ENCODE measurements at places on chromosomes 1 and 21.

GRCh38 chr1:220711056-220711809 is 21.1 kb downstream of the C1orf115 start:
- no peak for DNase-seq

DNA sequence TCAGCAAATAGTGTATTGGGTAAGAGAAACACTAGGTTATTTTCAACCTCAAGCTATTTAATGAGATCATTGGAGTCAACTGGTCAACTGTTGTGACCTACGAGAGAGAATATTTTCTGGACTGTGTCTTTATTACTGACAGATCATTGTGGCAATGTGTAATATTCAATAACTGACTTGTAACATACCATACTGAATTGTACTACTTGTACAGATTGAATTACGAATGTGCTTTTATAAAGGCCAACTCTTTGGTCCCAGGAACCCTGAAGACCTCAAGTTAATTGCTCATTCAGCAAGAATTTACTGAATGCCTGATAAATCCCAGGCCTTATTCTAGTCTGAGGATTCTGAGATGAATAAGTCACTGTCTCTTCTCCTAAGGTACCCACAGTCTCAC is 56.1 kb upstream of the CAMK1G start:
- DNase-seq, result no peak

- DNase-seq, result no peak
These were observed 68.9 kb downstream of the NMNAT2 start for GRCh38 chr1:183349201-183349711.

- DNase-seq, result peak; percentile 94
These were observed 59.1 kb downstream of the NFIA start for GRCh38 chr1:61141288-61142042.

DNA sequence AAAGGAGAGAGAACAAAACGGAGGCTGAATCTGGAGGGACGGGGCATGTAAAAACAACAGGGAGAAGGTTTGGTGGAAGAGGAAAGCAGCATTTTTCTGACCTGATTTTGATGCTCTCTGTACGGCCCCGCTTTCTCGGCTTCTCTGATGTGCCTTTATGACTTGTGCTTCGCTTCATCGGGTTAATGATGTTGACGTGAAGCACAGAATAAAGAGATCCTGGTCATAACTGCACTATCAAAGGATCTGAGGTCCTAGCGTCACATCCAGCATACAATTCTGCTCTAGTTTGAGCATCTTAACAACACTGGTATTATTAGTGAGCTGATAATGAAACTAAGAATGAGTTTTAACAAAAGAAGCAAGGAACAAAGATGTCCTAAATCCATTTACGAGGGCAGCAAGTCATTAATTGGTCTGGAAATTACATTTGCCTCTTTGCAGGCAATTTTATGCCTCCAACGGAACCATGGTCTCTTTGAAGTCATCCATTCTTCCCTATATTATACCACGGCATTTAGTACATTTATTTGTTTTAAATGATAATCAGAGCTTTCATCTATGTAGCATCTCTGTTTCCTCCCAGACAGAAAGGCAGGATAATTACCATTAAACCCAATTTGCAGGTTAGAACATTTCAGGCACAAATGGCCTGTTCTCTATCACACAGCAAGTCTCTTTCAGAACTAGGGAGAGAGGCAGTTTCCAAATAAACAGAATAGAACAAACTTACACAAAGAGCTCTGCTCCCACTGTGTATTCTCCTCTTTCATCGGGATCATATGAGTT is 45.3 kb upstream of the B3GALNT2 start:
- DNase-seq, result no peak

GRCh38 chr1:85630493-85630892 is 49.9 kb downstream of the CCN1 start:
- DNase-seq, result no peak

- DNase-seq, result no peak
These were observed 84.7 kb downstream of the PDE9A start for GRCh38 chr21:42737951-42738590.

DNA sequence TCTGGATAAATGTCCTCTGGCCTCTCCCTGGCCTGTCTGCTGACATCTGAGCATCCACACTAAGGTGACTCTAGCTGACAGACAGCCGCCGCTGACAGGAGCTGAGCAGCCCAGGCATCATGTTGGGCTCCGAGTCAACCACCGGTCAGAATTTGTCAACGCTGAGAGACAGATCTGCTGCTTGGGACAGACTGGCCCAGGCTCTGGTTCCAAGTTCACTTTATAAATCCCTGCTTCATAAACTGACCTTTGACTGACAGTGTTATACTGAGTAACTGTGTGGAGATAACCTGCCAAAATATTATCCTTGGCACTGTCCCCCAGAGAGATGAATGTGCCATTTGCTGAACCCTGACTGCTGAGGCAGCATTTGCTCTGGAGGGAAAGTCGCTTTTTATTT is 616.7 kb downstream of the NPHP4 start:
- DNase-seq, result no peak

GRCh38 chr1:66685265-66685664 is 67.0 kb upstream of the DYNLT5 start:
- DNase-seq, result no peak

DNA sequence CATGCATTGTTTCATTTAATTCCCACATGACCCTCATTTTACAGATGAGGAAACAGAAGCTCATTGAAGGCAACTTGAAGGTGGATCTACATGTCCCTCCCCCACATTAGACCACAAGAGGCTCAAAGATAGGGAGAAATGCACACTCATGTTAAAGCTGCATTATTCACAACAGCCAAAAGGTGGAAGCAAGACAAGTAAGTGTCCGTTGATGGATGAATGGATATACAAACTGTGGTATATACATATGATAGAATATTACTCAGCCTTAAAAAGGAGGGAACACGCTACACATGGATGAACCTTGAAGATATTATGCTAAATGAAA is 149.7 kb upstream of the JUN start:
- no peak for DNase-seq

GRCh38 chr1:156608981-156609380 is 7.7 kb upstream of the GPATCH4 start:
- no peak for DNase-seq

DNA sequence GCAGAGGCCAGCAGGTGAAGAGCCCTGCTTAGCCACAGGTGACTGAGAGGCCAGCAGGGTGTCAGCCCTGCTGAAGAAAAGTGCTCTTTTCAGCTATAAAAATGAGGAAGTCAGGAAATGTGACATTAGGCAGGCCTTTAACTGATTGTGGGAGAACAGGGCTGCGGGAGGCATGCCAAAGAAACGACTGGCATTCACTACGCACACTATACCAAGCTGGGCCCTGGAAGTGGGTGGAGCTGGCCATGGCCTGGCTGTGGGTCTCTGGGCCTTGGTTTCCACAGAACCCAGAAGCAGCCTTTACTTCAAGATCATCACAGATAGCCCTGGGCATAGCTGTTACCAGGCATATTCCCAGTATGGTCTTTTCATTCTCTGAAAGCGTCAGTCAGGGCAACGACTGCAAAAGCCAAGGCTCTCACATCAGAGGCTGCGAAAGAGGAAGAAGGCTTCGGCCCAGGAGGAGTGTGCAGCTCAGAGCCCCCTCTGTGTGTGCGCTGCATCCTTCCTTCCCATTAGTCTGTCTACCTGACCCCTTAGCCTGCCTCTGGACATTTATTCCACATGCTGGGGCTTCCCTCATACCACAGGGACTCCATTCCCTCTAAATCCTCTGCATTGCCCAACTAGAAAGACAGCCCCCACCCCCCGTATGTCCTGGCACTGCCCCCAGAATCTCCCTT is 14.3 kb downstream of the SLC2A1 start:
- DNase-seq, result no peak

DNA sequence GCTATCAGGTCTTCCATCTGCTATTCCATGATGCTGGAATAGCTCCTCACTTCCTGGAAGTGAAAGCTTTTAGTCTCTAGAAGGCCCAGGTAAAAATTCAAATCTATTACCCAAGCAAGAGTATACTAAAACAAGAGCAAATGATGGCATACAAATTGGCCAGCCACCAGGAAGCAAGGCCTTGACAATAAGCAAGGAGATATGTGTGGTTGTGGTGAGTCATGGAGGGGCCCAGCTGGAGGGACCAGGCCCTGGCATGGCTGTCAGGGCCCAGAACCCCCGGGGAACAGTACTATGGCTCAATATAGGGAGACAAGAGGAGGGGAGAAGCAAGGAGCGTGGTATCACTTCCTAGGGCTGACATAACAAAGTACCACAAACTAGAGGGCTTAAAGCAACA is 358.7 kb downstream of the RRAGC start:
- DNase-seq, result no peak

DNA sequence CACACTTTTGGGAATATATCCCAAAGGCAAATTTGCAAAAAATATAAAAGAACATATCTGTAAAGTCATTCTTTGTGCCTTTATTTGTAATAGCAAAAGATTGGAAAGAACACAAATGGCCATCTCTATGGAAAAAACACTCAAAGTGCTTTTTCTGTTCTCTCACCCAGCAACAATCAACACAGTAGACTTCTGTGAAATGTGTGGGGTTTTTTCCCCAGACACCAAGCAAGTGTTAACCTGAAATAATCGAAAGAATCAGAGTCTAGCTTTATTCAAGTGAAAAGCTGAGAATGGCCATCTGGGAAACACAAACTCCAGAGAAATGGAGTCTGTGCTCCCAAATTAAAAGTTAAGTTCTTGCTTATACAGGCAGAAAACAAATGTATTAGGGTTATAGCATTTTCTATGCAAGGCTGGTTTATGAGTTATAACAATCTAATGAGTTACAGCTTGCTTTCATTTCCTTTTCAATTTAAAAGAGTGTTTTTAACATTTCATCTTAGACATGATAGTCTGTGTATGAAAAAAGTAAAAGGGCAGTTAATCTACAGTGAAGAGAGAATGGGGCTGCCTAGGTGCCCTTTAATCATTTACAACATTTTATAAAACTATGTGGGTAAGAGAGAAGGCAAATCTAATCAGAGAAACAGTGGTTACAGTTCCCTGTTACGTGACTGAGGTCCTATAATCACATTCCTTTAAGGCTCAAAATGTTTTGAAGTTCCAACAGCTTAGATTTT is 46.6 kb downstream of the SLC30A7 start:
- DNase-seq, result no peak

DNA sequence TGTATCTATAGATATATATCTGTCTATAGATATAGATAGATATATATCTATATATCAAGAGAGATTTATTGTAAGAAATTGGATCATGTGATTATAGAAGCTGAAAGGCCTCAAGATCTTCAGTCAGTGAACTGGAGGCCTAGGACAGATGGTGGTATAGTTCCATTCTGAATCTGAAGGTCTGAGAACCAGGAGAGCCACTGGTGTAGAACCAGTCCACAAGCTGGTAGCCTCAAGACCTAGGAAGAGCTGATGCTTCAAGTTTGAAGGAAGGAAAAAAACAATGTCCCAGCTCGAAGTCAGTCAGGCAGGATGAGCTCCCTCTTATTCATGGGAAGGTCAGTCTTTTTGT is 213.2 kb upstream of the JUN start:
- DNase-seq, result no peak

DNA sequence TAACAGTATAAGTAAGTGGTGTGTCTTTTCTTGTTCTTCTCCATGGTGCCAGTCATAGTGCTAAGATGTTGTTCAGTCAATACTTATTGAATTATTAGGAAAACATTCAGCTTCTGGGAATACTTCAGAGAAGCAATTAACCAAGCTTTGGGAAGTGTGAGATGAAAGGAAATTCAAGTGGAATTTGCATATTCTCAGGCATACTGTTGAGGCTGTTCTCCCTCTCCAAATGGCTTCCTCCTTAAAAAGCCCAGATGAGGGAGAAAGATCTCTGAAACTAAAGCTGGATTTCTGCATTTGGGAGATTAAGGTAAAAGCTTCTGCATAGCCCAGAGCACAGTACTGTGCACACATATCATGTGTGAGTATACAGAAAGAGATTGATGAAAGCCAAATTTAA is 73.4 kb downstream of the MACF1 start:
- DNase-seq, result no peak

GRCh38 chr1:169957884-169958283 is 64.2 kb upstream of the SCYL3 start:
- no peak for DNase-seq

GRCh38 chr1:59072583-59072947 is 224.3 kb upstream of the FGGY start:
- no peak for DNase-seq

DNA sequence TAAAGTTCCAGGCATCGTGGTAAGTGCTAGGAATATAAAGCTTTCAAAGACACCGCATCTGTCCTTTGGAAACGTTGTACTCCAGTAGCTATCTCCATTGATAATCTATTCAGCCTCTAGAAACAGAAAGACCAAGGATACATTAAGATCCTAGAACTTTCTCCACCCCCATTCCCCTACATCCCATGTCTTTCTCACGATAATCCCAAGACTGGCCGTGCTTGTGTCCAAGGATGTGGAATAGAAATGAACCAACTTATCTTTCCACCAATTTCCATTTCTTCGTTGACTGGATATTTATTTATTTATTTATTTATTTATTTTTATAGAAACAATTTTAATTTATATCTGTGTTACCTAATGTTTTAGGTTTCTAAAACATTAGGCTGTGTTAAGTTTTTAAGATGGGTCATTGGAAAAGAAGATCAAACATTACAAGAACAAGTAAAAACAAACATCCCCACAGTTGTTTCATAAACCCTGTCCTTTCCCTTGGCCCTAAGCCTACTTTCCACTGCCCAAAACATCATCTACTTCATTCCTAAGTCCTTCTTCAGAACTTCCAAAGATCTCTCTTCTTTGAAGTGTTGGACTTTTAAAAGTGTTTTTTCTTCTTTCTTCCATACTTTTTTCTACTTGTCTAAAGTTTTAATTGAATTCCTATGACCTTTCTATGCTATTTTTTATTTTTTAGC is 39.7 kb downstream of the LRRC8C start:
- DNase-seq, result no peak

- no peak for DNase-seq
These were observed 98.1 kb downstream of the NEGR1 start for GRCh38 chr1:72184099-72184701.

GRCh38 chr21:19507682-19508260 is 1104.2 kb upstream of the TMPRSS15 start:
- peak; percentile 0 for DNase-seq

DNA sequence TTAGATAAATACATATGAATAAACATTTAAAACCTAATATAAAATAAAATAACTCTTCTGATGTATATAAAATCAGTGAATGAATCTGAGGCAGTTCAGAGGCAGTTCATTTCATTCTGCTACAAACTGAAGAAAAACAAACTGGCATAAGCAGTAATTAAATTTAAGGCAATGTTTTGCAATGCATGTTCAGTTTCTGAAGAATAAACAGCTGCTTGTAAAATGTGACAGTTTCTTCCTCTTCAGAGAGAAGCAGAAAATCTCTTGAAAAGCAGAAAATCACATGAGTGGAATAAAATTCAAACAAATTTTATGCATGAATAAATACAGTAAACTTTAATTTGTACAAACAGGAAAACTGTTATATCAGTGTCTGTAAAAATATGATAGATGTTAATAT is 643.7 kb downstream of the KCNT2 start:
- DNase-seq, result no peak

DNA sequence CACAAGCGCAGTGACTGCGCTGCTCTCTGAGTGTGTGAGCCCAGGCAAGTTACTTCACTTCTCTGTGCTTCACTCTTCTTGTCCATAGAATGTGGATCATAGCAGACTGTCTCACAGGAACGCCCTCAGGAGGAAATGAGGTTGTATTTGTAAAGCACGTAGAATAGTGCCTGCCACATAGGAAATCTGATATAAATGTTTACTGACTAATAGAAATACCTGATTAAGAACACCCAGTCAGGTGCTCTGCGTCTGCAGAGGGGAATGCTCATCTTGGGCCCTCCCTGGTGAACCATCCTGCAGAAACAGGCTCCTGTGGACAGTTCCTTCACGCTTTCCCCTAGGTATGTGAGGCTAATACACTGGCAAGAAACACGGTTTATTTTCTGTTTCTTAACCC is 100.3 kb downstream of the BEND5 start:
- peak; percentile 33 for DNase-seq

GRCh38 chr1:18354612-18355011 is 126.1 kb upstream of the KLHDC7A start:
- DNase-seq, result no peak
